ENCODE measurements at places on chromosomes 5 and 9.

GRCh38 chr9:34363619-34364351 lies 12.9 kb downstream of the MYORG start:
- no peak for DNase-seq

GRCh38 chr9:36729906-36730305 lies 157.2 kb downstream of the MELK start:
- DNase-seq, result no peak

GRCh38 chr5:97452646-97453045 lies 269.6 kb upstream of the RIOK2 start:
- no peak for DNase-seq

DNA sequence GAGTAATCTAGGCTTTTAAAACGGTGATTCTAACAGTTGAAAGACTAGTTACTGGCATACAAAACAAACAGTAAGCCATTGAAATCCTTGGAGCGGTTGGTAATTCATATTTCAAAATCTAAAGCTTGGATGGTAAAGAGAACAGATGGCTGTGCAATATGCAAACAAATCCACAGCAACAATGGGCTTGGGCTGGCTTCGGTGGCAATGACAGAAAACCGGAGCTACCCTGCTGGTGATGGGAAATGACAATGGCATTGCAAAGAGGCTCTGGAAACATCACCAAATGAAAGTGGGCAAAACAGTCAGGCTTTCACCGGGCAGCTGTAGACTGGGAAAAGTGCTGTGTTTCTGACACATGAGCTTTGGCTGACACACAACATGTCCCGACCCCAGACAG lies 42.2 kb downstream of the MED27 start:
- no peak for DNase-seq

DNA sequence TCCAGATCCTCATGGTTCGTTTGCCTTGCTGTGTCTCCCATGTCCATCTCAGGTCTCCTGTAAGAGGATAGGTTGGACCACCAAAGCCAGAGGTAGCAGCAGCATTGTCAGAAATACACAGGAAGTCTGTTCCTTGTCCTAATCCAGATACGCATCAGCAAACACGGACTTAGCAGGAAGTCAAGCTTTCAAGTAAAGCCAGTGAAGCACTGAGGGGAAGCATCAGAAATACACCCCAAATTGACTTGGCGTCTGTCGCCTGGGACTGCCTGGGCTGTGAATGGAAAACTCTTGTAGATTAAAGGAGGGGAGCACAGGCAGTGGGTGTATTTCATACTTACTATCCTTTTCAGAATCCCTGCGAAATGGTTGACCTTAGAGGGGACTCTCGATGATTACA lies 171.3 kb downstream of the PSAT1 start:
- DNase-seq, result no peak

GRCh38 chr9:11686733-11687132 lies 1006.5 kb upstream of the TYRP1 start:
- DNase-seq, result no peak

- peak; percentile 47 for DNase-seq
These were observed 146.2 kb upstream of the RASA1 start for GRCh38 chr5:87121304-87122150.

- peak; percentile 52 for DNase-seq
These were observed 67.8 kb downstream of the RALGPS1 start for GRCh38 chr9:126982215-126983002.

DNA sequence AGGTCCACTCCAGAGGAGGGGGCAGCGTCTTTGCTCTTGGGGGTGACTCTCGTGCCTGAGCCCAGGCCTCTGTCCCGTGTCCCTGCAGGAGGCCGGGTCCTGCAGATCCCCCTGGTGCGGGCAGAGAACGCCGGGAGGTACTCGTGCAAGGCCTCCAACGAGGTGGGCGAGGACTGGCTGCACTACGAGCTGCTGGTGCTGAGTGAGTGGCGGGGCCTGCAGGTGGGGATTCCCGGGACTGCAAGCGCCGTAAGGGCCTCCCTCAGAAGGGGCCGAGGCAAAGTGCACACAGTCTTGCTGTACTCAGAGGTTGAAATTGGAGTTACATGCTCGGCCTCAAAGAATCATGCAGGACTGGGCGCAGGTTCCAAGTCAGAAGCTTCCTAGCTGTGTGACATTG lies 62.7 kb upstream of the ASS1 start:
- no peak for DNase-seq

DNA sequence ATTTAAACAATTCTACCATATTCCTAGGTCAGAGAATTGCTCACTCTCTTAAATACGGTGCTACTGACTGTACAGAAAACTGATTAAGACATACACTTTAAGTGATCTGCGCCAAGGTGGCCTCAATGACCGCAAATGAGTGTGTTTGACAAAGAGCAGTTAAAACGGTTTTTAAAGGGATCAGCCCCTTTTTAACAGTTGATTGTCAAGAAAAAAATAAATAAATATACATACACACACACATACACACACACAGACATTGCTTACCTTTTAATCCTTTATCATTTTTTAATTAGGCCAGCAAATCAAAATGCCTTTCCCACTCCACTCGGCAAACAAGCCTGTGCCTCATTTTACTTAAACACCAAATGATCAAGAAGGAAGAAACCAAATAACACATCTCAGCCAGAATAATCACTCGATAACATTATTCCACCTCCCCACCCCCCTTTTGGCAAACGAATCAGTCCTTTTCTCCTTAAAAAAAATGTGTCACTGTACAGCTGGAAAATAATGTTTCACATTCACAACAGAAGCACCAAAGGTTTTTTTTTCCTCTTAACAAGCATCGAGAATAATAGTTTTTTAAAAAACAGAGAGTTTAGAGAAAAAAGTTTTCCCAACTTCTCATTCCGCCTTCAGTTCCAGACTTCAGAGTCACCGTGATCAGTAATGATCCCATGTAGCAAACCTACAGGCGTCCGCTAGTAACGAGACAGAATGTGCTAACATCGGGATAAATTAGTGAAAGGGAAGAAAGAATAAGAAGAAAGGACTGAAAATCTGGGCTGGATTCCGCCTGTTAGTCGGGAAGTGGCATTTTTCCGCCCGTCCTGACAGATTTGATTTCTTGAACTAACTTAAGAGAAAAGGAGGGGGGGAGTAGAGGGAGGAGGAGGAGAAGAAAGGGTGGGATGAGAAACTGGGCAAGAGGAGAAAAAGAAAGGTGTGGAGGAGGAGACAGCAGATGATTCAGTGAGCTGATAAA lies at the start of gene ZNF608:
Gene ZNF608, minus strand, starts transcription at position 712 of the 988 bp plus-strand sequence. CDS start 1,650 bp downstream, outside the sequence.
- no peak for DNase-seq

DNA sequence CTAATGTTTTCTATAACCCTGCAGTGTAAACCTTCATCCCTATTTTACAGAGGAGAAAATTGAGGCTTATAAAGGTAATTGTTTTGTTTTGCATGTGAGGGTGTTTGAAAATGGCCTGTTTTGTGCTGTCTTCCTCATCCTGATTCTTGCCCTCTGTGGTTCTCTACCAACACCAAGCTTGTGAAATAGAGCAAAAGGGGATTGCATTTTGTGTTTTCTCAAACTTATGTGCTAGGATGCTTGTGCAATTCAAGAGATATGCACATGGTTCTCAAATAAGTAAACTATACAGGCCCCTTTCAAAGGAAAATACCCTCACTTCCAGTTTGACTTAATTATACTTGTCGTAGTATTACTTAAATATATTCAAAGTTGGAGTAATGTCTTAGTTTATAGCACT lies 17.2 kb downstream of the PAM start:
- DNase-seq, result no peak

DNA sequence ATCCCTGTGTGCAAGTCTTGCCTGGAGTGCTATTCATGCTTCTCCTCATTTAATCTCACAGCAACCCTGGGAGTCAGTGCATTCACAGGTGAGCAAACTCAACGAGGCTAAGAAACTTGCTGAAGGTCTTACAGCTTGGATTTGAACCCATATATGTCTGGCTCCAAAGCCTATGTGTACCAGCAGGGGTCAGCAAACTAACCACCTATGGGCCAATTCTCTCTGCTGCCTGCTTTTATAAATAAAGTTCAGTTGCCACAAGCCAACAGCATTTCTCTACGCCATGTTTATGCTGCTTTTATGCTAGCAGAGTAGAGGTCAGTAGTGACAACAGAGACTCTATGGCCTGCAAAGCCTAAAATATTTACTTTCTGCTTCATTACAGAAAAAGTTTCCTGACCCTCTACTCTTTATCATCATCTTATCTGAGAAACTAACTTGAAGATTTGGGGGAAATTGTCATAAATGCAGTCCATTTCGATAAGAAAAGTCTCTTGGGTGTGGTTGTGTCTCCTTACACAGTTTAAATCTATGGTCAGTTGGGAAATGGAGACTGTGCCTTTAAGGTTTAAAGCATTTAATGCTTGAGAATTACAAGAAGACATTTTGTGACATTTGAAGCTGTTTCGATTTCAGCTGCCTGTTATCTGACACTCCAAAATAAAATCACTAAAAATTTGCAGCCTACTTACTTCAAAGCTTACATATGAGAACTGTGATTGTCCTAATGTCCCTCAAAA lies 137.7 kb downstream of the PRELID2 start:
- DNase-seq, result no peak

DNA sequence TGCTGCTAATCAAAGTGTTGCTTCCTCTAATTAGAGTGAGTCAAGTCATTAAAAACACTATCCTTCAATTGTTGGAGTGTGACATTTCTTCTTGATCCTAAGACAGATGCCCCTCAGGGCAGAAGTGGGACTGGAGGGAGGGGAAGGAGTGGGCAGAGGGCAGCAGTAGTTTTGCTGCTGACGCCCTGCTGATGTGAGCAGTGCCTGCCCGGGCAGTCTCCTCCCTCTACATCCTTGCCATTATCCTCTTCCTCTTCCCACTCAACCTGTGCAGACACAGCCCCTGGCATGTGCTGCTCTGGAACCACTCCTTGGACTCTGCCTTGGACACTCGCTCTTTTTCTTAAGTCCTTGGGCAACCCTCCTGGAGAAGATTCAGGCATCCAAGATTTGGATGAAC lies 232.5 kb downstream of the HSPA4 start:
- DNase-seq, result no peak
